ENCODE measurements at places on chromosomes 3 and 15.

DNA sequence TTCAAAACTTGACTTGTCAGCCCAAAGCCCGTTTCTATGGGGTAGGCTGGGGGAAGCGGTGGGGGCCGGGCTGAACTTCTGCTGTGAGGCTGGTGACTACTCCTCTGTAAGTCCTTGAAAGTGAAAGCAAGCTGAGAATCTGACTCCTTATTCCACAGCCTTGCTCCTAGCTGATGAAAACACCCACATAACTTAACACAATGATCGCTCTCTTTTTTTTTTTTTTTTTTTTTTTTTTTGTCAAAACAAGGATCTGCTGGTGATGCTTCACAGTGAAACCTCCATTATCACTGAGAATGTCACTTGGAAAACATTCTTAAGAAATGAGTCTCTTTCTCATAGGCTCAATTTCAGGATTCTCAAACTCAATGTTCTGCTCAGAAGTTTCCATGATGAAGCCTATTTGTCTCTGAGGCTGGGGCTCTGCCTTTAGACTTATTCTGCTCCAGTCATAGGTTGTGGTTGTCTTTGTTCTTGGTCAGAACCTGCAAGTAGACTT is 31.4 kb upstream of the TKT start:
- DNase-seq = no peak

DNA sequence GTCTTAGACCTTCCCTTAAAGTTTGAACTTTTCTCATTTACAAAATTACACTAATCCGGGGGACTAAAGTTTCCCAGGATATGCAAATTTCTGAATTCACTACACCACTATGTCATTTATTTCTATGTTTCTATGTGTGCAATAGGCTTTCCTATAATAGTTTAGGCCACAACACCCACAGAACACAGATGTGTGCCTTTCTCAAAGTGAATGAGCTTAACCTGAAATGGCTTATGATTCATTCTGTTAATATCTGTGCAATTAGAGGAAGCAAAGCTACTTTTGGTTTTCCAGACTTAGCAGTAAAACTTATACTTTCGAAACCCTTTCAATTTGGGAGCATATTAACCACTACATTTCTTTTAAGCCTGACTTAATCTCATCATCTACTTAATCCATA is 748.1 kb downstream of the GBE1 start:
- DNase-seq = no peak

DNA sequence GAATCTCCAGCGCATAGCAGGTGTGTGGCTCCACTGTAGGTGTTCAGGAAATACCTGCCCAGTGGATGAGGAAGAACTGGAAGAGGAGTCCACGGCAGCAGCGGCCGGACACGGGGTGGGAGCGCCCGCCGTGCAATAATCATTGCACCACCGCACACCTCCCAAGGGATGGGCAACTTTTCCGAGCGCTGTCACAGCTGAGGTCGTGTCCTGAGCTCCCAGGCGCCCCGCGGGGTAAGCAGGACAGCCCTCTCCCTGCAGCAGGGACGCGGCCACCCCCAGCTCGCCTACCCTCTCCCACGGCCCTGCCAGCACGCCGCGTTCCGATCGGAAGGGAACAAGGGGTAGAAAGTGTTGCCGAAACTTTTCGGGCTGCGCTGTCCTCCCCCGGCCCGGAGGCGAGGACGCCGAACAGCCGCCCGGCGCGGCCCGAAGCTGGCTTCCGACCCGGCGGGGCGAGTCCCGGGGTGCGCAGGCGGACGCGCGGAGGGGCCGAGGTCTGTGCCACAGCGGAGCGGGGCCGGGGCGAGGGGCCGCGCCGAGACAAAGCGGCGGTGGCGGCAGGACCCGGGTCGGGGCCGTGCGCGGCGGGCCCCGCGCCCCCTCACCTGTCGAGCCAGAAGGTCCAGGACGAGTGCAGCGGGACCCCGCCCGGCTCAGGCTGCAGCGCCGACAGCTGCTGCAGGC is 475 bp downstream of the EIF4E3 start:
- peak; percentile 25 for DNase-seq

- DNase-seq = no peak
Measured at GRCh38 chr3:56297281-56297840, 170.9 kb downstream of the ERC2 start.

All from NCI-H82 (cell line).